ENCODE measurements at places on chromosomes 16 and 17. TPM values are rescaled to one million over a fixed set of nuclear protein-coding genes. Genes with fewer than 3 reads are reported as not detected.

DNA sequence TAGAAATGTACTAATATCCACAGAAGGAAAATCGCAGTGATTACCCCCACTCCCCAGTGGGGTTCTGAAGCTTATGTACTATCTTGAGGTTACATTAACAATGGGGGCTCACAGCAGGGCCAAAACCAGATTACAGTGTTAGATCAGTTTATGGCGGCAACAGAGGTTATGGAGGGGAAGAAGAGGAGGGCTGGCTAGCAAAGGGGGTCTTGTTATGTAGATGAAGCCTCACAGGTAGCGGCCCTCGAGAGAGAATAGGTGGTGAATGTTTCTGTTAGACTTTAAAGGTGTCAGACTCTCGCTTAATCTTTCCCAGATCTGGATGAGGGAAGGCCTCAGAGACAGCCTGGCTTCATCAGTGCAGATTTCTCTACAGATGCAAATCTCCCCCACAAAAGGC lies 22.2 kb downstream of the RNF112 start:
- no peak overlapping the region for H3K4me3 ChIP-seq
- no peaks in the 10 kb centered on the region for H3K27me3 ChIP-seq
- no peak for DNase-seq
- no peaks in the 10 kb centered on the region for H3K4me1 ChIP-seq

DNA sequence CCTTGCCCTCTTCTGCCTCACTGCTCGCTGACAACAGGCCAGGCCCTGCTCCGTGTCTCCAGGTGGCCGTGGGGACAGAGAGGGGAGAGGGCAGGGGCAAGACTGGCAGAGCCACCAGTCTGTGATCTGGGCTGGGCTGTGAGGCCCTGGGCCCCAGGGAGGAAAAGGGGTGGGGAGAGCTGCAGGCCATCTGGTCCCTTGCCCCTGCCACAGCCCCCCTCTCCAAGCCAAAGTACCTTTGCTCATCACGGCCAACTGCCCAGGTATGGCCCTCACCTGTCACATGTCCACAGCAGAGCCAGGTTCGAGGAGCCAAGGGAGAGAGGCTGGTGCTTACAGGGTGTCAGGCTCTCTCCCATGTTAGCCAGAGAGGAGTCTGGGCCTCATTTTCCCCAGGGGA lies 91.4 kb upstream of the LHX1 start:
- peaks cover 4% of the 10 kb centered on the region for H3K27me3 ChIP-seq
- no peaks in the 10 kb centered on the region for H3K4me1 ChIP-seq
- no peak for DNase-seq
- H3K4me3 ChIP-seq = no peak overlapping the region

The CDRT4 gene
- 2.4 TPM for polyA plus RNA-seq

The CD300LB gene
- polyA plus RNA-seq = 0.25 TPM

The MPP2 gene
- polyA plus RNA-seq = 2.0 TPM

The PPP1R9B gene
- 14.2 TPM for polyA plus RNA-seq

The ZNF205 gene
- 20.9 TPM for polyA plus RNA-seq
